ENCODE measurements at places on chromosomes 7 and 10. TPM values are rescaled to one million over a fixed set of nuclear protein-coding genes. Genes with fewer than 3 reads are reported as not detected.

Gene EPDR1
- total RNA-seq, result not detected

DNA sequence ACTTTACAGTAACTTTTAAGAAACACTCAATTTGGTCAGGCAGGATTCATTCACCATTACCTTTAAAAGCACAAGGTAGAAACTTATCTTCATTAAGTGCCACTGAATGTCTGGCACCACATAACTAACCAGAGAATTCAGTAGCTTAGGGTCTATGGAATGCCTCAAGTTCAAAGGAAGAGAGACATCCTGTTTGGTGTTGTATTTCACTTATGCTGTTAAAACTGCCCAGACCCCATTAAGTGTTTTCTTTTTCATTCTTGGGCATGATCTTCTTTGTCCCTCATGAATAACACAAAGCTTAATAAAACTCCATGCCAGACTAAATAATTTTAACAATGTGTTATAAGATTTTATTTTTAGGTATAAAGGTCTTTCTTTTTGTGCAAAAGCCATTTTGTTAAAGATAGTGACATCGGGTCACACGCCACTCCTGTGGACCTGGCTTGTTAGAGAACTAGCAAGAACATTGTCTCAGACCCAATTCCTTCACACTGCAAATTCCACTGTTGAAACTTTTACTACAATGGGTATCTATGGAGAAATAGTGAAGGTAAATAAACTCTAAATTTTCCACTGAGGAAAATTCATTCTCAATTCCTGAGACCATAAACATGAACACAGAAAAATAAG is 221.0 kb downstream of the TWIST1 start:
- H3K36me3 ChIP-seq, result no peaks in the 10 kb centered on the region
- H3K4me3 ChIP-seq, result no peak overlapping the region
- no peak for DNase-seq
- H3K27ac ChIP-seq, result no peak overlapping the region
- no peaks in the 10 kb centered on the region for H3K27me3 ChIP-seq

Gene ITIH2
- total RNA-seq, result not detected

DNA sequence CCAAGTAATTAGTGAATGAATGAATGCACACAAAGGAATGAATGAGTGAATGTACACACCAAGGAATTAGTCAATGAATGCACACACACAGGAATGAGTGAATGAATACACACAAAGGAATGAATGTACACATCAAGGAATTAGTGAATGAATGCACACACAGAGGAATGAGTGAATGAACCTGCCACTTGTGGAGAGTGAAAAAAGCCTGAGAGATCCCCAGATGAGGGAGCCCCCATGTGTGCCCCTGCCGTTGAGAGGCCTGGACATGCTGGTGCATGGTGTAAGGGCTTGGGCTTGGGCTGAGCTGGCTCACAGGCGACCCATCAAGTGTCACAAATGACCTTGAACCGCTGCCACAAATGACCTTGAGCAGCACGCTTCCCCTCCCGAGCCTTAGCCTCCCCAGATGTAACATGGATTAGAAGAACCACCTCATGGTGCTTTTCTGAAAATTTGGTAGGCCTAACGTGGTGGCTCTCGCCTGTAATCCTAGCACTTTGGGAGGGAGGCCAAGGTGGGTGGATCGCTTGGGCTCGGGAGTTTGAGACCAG is 46.2 kb downstream of the GTF2IRD1 start:
- no peaks in the 10 kb centered on the region for H3K27me3 ChIP-seq
- no peak overlapping the region for H3K27ac ChIP-seq
- no peak overlapping the region for H3K4me3 ChIP-seq
- no peak for DNase-seq
- H3K4me1 ChIP-seq, result peaks cover 26% of the 10 kb centered on the region

Measured in MCF 10A (cell line).